Non-pigmented ciliary epithelial cell (primary cell): ENCODE measurements at places on chromosomes 7 and 10.

DNA sequence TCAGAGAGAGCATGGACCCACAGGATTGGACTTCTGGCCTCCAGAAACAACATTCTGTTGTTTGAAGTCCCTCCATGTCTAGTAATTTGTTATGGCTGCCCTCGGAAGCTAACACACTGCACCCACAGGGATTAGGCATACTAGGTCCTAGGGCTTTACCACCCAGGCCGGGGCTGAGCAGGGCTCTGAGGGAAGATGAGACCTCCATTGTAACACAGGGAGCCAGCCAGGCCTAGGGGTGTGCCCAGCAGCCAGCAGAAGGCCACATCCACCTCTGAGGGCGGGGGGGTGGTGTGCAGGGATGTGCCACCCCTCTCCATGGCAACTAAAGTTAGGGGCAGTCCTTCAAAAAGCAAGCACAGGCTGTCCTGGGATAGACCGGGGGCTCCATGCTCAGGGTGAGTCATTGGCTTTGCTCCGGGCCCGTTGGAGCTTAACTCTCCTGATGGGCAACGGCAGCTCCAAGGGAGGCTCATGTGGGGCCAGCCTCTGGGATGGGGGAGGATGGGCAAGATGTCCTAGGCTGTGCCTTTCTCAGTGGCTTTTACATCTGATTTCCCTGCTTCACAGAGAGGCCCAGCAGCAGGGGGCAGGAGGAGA, 96.6 kb upstream of the GPR26 start:
- no peak for DNase-seq

DNA sequence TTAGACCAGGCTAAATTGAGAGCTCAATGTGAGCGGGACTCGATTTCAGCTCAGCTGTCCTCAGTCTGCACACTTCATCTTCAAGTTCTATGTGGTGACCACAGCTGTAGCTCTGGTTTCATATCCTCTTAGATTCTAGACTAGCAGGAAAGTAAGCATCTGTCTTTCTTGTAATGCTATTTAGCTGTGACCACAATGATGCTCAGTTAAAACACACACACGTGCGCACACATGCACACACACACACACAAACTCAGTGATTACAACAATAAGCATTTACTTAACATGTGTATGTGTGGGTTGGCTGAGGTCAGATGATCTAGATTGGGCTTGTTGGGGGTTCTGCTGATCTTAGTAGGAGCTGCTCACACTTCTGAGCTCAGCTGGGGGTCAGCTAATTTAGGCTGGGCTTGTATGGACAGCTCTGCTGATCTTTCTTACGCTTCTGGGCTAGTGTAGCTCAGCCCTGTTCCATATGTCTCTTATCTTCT, 82.5 kb downstream of the ZNF365 start:
- no peak for DNase-seq

DNA sequence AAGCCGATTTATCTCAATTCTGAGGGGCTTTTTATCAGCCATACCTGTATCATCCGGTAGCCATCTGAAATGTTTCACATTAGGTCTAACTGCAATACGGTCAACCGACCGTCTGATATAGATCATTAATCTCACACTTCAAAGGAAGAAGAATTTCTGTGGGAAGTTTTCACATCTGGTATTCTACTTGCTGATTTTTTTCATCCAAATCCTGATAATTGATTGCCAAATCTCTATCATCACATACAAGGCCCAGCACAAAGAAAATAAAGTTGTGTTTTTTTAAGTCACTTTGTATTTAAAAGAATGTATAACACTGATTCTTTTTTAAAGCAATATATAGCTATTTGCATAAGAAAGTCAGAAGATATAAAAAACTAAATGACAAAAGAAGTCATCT, 132.3 kb downstream of the DKK1 start:
- no peak for DNase-seq

DNA sequence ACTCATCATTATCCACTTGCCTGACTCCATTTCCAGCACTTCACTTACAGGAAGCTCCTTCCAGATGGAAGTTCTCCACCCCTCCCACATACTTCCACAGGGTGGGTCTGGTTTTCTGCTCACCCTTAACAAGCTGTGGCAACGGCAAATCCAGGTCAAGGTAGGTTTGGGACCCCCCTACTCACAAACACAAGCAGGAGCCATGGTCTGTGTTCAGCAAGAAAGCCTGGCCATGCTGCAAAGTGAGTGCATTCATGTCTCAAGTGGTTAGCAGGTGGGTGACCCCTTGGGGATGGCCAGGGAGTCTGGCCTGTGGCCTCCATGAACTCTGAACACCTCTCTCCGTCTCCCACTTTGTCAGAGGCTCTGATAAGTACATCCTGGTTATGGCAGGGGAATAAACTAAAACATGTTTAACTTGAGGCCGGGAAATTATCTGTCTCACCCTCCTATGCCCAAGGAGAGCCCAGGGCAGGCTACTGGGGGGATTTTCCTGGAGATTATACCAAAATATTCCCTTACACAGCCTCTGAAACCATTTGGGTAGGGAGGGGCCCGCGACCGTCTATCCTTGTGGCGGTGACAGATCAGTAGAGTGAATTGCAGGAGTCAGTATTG, 844 bp downstream of the XPNPEP1 start:
- no peak for DNase-seq

- no peak for DNase-seq
Measured at GRCh38 chr7:99740573-99741440, 5.8 kb upstream of the CYP3A7 start.

GRCh38 chr10:27494116-27494805, 9.8 kb upstream of the RAB18 start:
- DNase-seq: no peak

- DNase-seq: no peak
Measured at GRCh38 chr10:16787361-16787791, 29.8 kb downstream of the RSU1 start.

- no peak for DNase-seq
Measured at GRCh38 chr7:120867932-120868331, 10.0 kb upstream of the TSPAN12 start.

- DNase-seq: no peak
Measured at GRCh38 chr10:53479365-53479764, 706.8 kb upstream of the MBL2 start.

GRCh38 chr10:86698207-86698940, 30.1 kb downstream of the LDB3 start:
- DNase-seq: no peak

DNA sequence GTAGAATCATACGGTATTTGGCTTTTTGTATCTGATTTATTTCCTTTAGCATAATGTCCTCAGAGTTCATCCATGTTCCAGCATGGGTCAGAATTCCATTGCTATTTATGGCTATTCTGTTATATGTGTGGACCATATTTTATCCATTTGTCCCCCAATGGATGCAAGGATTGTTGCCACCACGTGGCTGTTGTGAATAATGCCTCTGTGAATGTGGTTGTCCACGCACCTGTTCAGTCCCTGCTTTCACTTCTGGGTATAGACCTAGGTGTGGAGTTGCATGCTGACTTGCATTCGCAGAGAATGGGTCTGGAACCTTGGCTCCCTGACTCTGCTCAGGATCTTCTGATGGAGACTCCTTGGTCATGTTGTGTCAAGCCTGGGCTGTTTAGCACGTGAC, 199.9 kb downstream of the CAMK1D start:
- no peak for DNase-seq

DNA sequence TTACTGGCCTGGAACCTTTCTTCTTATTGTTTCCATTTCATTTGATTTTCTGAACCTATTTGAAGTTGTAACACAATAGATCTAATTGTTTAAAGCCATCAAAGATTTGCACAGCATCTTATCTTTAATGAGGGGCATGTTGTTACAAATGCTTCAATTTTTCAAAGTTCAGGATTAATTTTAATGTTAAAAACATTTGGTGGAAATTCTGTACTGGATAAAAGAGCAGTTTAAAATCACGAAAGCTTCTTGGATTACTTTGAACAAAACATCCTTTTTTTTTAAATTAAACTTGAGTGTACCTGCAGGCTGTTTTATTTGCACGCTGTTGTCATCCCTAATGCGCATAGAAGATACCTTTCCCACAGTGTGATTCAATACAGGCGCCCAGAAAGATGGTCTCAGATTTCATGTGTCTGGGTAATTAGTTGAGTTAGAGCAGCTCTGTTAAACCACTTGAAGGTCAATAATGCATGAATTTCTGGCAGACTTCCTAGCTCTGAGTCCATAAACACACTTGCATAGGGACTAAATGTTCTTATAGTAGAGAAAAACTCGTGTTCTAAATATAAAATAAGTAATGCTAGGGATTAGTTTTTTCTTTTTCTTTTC, 29.3 kb upstream of the DDX50 start:
- DNase-seq: peak; percentile 90

DNA sequence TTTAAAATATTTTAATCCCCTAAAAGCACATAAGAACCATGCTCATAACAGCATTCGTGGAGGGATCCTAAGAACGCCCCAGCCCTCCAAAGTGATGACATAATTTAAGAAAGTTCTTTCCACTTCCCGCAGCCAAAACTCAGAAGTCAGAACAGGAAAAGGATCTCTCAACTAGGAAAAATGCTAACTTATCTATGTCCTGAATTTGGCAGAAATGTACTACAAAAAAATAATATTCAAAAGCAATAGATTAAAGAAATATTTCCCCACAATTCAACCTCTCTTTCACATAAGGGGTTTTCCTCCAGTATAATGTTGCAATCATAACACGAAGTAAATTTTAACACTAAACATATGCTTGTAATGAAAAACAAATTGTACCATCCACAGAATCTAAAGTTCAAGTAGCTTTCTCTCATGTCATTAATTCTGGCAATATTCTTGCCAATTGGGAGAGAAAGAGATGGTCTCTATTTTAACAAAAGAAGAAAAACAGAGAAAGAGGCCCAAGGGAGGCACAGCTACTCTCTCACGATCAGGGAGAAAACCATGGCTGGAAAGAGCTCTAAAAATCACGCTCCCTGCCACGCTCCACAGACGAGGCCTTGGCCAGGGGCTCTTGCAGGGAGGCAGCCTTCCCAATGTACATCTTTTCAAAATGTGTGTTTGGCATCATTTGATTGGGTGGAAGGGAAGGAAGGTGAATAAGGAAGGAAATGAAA, 22.9 kb downstream of the ASB13 start:
- no peak for DNase-seq

GRCh38 chr10:99119258-99119748, 116.3 kb downstream of the HPSE2 start:
- DNase-seq: no peak

DNA sequence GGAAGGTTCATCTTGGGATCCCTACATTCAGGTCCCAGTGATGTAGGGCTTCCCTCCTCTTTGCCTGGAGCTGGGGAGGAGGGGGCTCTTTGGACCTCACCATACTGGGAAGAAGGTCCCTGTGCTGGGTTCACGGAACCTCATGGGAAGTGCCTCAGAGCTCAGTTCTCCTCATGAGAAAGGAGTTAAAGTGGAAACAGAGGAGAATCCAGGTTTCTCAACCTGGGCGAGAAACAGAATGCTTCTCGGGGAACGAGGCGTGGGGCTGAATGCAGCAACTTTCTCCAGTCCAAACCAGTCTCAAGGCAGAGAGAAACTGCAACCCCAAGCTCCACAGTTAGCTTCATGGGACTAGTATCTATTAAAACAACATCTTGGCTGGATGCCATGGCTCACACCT, 382.7 kb upstream of the FOXK1 start:
- no peak for DNase-seq

- no peak for DNase-seq
Measured at GRCh38 chr7:120732256-120732655, 125.7 kb downstream of the TSPAN12 start.

DNA sequence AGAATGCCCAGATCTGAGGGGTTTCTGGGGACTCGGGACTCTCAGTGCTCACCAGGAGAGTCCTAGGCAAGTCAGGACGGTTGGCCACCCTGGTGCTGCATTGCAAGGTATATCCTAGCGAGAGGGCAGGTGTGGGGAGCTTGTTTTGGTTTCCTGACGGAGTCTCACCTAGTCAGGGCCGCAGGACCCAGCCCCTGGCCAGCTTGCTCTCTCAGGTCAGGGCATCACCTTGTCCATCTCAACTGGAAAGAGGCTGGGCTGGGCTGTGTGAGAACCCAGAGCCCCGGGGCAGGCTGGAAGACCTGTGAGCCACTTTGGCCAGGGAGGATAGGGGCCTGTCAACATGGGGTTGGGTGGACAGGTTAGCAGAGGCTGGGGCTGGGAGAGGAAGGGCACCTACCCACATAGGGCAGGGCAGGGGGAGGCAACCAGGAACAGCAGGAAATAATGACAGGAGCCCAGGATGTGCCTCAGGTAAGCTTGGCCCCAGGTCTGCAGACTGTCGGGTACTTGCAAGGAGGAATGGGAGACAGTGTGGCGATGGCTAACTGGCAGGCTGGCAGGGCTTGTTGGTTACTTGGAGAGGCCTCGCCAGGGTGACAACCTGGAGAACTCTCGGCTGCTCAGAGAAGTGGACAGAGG, 31.5 kb downstream of the DNAJB12 start:
- DNase-seq: no peak

DNA sequence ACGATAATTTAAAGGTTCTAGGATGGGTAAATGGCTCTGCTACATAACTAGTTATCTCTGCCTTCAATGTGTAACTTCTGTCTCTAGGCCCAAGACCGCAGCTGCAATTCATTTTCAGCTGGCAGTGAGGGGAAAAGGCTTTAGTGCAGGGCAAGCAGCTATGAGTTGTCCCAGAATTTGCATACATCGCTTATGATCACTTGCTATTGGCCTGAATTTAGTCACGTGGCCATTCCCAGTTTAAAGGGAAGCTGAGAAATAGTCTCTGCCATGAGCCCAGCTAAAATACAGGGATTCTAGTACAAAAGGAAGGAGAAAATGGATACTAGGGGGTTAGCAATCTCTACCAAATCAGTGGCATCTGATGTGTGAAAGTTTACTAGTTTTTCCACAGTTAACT, 145.8 kb upstream of the IMMP2L start:
- no peak for DNase-seq

DNA sequence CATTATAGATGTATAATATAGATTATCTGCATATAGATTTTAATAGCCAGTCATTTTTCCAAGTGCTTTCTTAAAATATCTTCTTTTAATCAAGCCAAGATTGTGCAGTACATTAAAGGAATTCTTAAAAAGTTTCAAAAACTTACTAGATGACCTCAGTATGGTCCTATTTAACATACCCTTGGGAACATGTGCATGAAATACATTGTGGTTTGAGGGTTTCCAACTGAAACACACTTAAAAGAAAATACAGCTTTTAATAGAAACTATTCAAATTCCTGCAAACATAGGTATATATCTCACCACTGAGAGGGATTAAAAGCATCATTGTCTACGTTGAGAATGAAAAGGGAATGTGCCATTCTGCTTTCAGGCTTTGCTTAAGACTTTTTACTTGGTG, 364.9 kb downstream of the SUGCT start:
- DNase-seq: no peak

GRCh38 chr7:64613653-64614052, 50.8 kb upstream of the ZNF680 start:
- no peak for DNase-seq

DNA sequence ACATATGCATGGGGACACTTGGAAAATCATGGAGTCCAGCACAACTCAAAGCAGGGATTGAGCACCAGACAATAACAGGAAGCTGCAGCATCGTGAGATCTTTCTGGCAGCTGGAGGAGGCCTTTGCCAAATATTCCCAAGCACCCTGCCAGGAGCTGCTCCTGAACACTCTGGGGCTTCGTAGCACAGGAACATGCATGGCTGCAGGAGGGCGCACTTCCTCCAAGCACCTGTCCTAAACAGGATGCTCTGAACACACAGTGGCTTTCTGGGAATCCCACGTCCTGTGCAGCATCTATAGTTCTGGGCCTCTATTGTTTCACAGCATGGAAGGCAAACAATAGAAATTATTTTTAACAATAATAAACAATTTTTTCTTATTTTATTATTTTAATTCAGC, 4.1 kb downstream of the ABLIM1 start:
- no peak for DNase-seq

GRCh38 chr7:131502810-131503508, 53.5 kb downstream of the PODXL start:
- no peak for DNase-seq
